Aorta (tissue), 5 donors: ENCODE measurements at places on chromosomes 3 and 15. TPM values are rescaled to one million over a fixed set of nuclear protein-coding genes. Genes with fewer than 3 reads are reported as not detected.

Gene CCDC39
- not detected for polyA plus RNA-seq

Gene UBR1
- polyA plus RNA-seq, result 4.0 TPM

Gene GPR171
- 1.0 TPM for polyA plus RNA-seq

Gene TM6SF1
- 13.0 TPM for polyA plus RNA-seq

Gene EEFSEC
- 3.5 TPM for polyA plus RNA-seq

Gene TEX55
- not detected for polyA plus RNA-seq

Gene PLS1
- 0.54 TPM for polyA plus RNA-seq

Gene ARGFX
- polyA plus RNA-seq, result not detected

Gene TAGLN3
- not detected for polyA plus RNA-seq

Gene SCAMP5
- 0.64 TPM for polyA plus RNA-seq

Gene APEH
- 47.2 TPM for polyA plus RNA-seq

DNA sequence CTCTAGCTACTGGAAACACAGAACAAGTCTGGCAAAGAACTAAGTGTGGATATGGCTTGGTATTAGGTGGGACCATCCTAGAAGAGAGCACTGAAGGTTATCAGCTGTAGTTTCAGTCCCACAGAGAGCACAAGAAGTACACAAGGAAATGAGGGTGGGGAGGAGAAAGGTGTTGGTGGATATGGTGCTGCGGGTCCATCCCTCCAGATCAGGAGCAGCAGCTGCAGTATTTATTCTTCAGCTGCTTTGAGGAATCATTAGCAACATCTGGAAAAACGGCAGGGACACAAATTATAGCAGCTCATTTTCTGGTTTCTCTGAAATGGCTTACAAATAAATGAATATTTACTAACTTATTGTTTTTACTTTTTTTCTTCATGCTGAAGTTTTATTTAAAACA, 29.0 kb downstream of the CD80 start:
- no peaks in the 10 kb centered on the region for H3K27me3 ChIP-seq
- DNase-seq, result no peak

DNA sequence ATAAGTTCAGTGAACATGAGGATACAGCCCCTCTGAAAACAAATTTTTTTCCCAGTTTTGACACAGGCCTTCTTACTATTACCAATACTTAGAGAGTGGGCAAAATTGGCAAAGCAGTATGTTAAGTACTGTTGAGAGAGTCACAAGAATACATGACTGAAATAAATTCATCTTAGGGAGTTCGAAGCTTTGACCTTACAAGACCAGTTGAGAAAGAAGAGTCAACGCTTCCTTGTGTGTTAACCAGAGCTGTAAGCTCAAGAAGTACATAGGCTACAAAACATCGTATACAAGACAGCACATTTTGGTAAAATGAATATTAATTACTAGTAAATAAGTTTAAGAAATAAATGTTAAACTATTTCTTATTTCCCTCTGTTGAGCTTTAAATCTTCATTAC, 164.4 kb upstream of the RORA start:
- H3K4me1 ChIP-seq, result no peaks in the 10 kb centered on the region
- H3K27me3 ChIP-seq, result no peaks in the 10 kb centered on the region
- H3K36me3 ChIP-seq, result no peaks in the 10 kb centered on the region
- no peak overlapping the region for H3K27ac ChIP-seq
- DNase-seq, result no peak

- no peaks in the 10 kb centered on the region for H3K27me3 ChIP-seq
- no peaks in the 10 kb centered on the region for H3K36me3 ChIP-seq
- H3K4me3 ChIP-seq, result no peak overlapping the region
- no peak overlapping the region for H3K27ac ChIP-seq
Measured at GRCh38 chr15:56806148-56806536, 72.8 kb upstream of the ZNF280D start.

GRCh38 chr3:175187586-175187985, 328.5 kb downstream of the NAALADL2 start:
- no peak for DNase-seq
- H3K27me3 ChIP-seq, result no peaks in the 10 kb centered on the region
- H3K4me1 ChIP-seq, result no peaks in the 10 kb centered on the region

GRCh38 chr3:123416647-123417046, 32.2 kb downstream of the ADCY5 start:
- peaks cover 10% of the 10 kb centered on the region for H3K4me1 ChIP-seq
- H3K36me3 ChIP-seq, result no peaks in the 10 kb centered on the region
- no peak for DNase-seq
- H3K27ac ChIP-seq, result peak overlapping the region; percentile 16
- H3K27me3 ChIP-seq, result no peaks in the 10 kb centered on the region

GRCh38 chr15:51065261-51065660, 29.4 kb downstream of the TNFAIP8L3 start:
- H3K4me1 ChIP-seq, result no peaks in the 10 kb centered on the region
- H3K36me3 ChIP-seq, result no peaks in the 10 kb centered on the region
- H3K27ac ChIP-seq, result no peak overlapping the region
- no peaks in the 10 kb centered on the region for H3K27me3 ChIP-seq
- no peak overlapping the region for H3K4me3 ChIP-seq

DNA sequence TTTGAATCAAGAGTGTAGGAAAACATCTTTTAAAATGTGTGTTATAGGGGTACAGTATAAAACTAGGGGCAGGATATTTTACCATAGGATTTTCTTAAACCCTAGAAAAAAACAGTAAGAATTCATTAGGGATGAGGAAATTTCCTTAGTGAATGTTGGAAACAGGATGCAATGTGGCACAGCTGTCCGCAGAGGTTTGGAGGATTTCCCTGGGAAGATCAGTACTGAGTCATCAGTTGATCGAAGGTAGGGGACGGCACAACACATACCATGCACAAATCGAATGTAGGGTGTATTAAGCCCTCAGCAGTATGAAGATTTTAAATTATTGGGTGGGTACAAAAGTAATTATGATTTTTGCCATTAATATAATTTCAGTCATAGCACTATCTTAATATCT, 49.9 kb downstream of the FNDC3B start:
- H3K36me3 ChIP-seq, result no peaks in the 10 kb centered on the region
- no peak overlapping the region for H3K27ac ChIP-seq
- no peak for DNase-seq
- H3K4me3 ChIP-seq, result no peak overlapping the region
- no peaks in the 10 kb centered on the region for H3K27me3 ChIP-seq
- H3K4me1 ChIP-seq, result peaks cover 1% of the 10 kb centered on the region

GRCh38 chr3:112138219-112138969, 5.3 kb upstream of the GCSAM start:
- H3K4me1 ChIP-seq, result no peaks in the 10 kb centered on the region
- no peak overlapping the region for H3K4me3 ChIP-seq
- no peak overlapping the region for H3K27ac ChIP-seq
- H3K36me3 ChIP-seq, result no peaks in the 10 kb centered on the region

- no peak overlapping the region for H3K27ac ChIP-seq
- no peaks in the 10 kb centered on the region for H3K4me1 ChIP-seq
Measured at GRCh38 chr3:56320883-56321282, 147.4 kb downstream of the ERC2 start.

GRCh38 chr3:12165909-12166308, 7.2 kb upstream of the TIMP4 start:
- no peak overlapping the region for H3K4me3 ChIP-seq
- no peaks in the 10 kb centered on the region for H3K4me1 ChIP-seq
- no peak overlapping the region for H3K27ac ChIP-seq
- DNase-seq, result no peak
- H3K27me3 ChIP-seq, result no peaks in the 10 kb centered on the region

DNA sequence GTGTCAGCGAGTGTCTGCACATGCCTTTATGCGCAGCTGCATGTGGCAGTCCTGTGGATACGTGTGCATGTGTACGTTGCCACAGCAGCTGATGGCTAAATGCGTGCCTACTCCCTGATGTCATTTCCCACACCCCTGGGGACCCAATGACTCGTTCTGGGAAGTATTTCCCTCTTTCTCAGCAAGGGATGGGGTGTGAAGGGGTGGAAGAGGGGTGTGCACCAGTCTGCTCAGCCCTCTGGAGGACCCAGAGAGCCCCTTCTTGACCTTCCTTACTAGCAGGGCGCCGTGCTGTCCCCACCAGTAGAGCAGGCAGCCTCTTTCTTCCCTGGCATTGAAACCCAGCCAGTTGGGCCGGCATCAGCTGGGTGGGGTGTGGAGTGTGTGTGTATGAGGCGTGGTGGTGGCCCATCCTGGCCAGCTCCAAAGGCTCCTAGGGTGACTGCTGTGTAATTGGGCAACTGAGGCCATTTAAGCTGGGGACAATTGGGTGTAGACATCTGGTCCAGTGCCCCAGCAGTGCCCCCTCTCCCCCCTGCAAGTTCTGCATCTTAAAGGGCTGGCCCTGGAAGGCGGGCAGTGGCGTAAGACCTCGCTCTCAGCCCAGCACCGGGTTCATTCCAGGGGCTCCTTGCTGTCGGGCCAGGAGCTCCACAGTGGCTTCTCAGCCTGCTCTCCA, 19.2 kb downstream of the SNX33 start:
- peak overlapping the region; percentile 99 for H3K27ac ChIP-seq
- no peaks in the 10 kb centered on the region for H3K4me1 ChIP-seq
- no peaks in the 10 kb centered on the region for H3K27me3 ChIP-seq
- peak; percentile 93 for DNase-seq

DNA sequence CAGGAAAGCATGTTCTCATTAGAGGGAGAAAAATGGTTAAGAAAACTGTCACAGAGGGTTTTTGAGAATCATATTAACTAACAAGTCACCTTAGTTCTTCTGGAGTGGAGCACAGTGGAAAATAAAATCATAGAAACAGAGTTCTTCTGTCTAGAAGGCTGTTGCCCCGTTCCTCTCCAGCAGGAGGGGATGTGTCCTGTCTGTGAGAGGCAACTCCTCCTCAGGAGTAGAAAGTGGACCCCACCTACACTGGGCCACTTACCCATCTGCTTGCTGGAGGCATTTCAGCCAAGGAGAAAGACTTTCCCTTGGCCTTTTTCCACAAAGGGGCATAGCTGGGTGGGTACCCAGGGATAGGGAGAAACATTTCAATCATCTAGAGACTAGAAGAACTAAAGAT, 106.6 kb downstream of the SSR3 start:
- no peak overlapping the region for H3K4me3 ChIP-seq
- DNase-seq, result no peak
- no peaks in the 10 kb centered on the region for H3K36me3 ChIP-seq
- H3K27me3 ChIP-seq, result no peaks in the 10 kb centered on the region
- H3K4me1 ChIP-seq, result no peaks in the 10 kb centered on the region
- H3K27ac ChIP-seq, result no peak overlapping the region

- no peak for DNase-seq
- H3K4me1 ChIP-seq, result no peaks in the 10 kb centered on the region
- no peaks in the 10 kb centered on the region for H3K27me3 ChIP-seq
- no peak overlapping the region for H3K27ac ChIP-seq
- no peak overlapping the region for H3K4me3 ChIP-seq
Measured at GRCh38 chr3:153897025-153897723, 224.0 kb upstream of the ARHGEF26 start.

DNA sequence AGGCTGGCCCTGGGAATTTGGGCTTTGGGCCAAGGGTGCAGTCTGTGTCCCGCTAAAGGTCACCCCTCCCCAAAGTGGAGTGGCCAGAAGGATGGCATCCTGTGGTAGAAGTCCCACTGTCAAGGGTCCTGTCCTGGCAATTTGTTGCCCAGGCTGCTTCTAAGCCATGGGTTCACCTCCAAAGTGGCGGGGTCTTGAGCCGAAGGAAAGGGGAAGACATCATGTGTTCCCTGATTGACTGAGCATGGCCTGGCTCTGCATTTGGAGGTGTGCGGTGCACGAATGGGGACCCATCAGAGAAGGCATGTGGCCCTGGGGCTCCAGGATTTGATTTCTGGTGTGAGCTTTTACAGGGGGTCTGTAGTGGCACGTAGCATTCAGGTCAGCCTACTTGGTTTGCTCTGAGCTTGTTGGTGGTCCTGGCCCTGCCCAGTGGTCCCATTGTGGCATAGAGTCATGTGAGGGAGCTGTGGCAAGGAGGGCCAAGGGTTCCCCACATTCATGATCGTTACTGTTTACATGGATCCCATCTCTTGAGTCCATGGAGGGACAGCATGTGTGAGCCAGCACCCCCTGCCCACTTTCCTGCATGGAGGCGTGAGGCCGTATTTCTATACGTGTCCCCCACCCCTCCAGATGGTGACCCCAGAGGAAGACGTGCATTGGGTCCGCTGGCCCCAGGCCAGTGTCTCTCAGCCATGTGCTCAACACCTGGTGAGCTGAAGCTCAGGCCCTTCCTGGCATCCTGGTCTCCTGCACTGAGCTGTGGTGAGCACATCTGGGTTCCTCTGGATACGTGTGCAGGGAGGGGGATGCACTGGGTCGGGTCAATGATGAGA, 225.1 kb downstream of the SNRPN start:
- H3K4me3 ChIP-seq, result no peak overlapping the region
- no peaks in the 10 kb centered on the region for H3K4me1 ChIP-seq
